ENCODE measurements at places on chromosomes 2 and 18.
A peak's percentile ranks its signal among the peaks of the same experiment; 100 is the strongest.

GRCh38 chr2:171469176-171469575, 35.1 kb downstream of the DCAF17 start:
- no peak for DNase-seq

- peak; percentile 44 for DNase-seq
Observed at GRCh38 chr2:225270861-225271260, 128.6 kb upstream of the NYAP2 start.

DNA sequence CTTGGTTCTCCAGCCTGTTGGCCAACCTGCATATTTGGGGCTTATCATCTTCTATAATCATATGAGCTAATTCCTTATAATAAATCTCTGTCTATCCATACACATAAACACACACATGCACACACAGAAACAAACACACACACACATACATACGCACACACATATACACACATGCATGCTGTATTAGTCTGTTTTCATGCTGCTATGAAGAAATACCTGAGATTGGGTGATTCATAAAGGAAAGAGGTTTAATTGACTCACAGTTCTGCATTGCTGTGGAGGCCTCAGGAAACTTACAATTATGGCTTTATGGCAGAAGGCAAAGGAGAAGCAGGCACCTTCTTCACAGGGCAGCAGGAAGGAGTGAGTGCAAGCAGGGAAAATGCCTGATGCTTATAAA, 707.4 kb upstream of the CDH2 start:
- DNase-seq = no peak

GRCh38 chr2:71130152-71130904, at the start of the genes MCEE and MPHOSPH10:
Gene MCEE, minus strand, starts transcription at chr2:71130229. Its CDS starts 10 bp downstream, at chr2:71130219.
Gene MPHOSPH10, plus strand, starts transcription at chr2:71130634. Its CDS starts 32 bp downstream, at chr2:71130666.
- DNase-seq = peak; percentile 87

GRCh38 chr2:229980431-229981184, 58.3 kb downstream of the FBXO36 start:
- DNase-seq = no peak

DNA sequence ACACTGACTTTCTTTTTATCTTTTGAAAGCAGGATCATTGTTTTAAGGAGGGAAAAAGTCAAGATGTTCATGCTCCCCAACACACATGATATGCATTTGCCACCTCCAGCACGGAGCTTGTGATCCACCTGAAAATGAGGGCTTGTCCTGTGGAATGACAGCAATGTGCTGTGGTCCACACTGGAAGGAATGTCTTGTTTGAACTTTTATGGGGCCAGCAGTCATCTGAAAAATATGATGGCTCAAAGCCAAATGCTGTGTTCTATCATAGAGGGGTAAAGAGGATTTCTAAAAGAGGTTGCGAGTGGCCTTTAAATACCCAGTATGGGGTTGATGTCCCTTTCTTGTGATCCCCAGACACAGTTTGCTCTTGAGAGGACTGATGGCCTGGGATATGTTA, 226.5 kb upstream of the SPRED2 start:
- DNase-seq = no peak

- no peak for DNase-seq
Observed at GRCh38 chr2:100643467-100643866, 80.7 kb downstream of the PDCL3 start.

GRCh38 chr2:86442642-86443005, 1.5 kb downstream of the KDM3A start:
- DNase-seq = peak; percentile 82

GRCh38 chr18:51229328-51229727, 31.8 kb upstream of the MEX3C start:
- no peak for DNase-seq

GRCh38 chr2:232319803-232320442, 58.6 kb upstream of the ALPP start:
- DNase-seq = no peak

DNA sequence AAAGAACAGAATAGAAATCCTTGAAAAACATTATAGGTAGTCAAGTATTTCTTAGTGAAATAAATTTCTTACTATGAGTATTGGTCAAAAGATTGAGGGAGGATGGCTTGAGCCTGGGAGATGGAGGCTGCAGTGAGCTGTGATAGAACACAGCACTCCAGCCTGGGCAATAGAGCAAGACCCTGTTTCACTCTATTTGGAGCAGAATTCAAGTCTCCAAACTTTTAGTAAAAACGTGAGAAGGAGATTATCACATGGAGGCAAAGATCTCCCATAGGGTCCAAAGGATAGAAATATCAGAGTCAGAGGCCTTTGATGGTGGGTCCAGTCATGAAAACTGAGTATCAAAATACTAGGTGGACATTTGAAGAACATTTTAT, 2.4 kb upstream of the MYL12A start:
- DNase-seq = no peak

- DNase-seq = no peak
Observed at GRCh38 chr18:78582181-78582709, 397.4 kb upstream of the SALL3 start.

- peak; percentile 39 for DNase-seq
Observed at GRCh38 chr2:189791338-189792042, 7.2 kb downstream of the PMS1 start.

DNA sequence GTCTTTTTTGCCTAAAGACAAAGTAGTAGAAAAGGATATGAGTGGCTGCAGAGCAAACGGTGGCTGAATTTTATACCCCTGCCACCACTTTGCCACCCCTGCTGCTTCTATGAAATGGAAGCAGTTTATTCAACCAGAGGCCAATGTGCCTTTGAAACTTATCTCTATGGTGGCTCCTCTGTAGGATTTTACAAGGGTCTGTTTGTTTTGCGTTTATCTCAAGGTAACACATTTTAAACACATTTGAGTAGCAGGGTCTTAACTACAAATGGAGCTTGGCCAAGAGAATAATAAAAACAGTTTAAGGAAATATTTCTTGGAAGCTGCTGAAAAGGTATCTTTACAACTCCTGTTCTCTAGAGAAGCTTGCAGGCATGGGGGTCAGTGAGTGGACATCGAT, 6.1 kb downstream of the ALLC start:
- DNase-seq = no peak

DNA sequence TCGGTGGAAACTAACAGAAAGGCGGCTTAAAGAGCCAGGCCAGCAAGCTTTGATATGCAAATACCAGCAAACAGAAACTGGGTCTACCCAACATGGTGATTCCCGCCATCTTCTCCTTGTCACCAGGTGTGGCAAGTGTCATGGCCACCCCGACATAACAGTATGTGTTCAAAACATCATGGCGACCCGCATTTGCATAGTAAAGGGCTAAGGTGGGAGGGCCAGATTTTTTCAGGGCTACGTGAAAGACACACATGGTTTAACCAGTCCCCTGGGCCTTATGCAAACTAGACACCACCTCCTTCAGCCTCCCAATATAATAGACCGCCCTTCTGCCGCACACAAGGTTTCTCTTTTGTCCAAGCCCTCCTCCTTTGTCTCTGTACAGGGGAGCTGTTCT, 260.4 kb downstream of the METTL4 start:
- DNase-seq = no peak

DNA sequence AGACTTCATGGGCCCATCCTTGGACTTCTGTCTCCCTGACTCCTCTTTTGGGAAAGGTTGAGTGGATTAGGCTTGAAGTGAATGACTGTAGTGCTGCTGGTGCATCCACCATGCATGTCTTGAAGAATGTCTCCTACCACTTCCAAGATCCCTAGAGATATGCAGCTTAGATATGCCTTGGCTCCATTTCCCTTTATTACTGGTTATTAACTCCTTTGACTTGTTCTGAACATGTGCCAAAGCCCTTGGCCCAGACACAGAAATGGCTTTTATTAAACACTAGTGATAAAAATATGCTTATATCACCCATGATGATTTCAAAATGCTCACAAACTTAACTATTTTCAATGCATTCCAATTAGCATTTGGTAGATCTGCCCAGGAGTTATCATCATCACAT, 90.0 kb upstream of the SLC14A2 start:
- no peak for DNase-seq

- DNase-seq = no peak
Observed at GRCh38 chr2:197236159-197236558, 74.4 kb downstream of the ANKRD44 start.
